Stimulated activated CD4-positive, alpha-beta T cell treated with anti-CD3 and anti-CD28 coated beads, Interleukin-2, amount 100 ng/mL, for 4 hours (primary cell): ENCODE measurements at places on chromosomes 2 and 18.

DNA sequence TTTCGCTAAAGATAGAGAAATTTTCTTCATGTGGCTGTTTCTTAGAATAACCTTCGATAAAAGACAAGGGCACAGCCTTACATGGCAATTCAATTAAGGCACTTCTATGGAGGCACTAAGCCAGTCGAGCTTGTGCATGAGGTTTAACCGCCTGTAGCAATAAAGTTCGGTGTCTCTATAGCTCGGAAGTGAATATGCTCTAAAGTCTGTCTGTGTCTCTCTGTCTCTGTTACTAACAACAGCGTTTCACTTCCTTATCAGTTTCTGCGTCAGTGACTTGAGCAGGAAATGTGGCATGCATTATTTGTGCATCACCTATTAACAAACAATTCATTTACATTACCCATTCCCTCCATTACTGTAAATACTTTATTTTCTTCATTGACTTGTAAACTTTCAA is 365.1 kb upstream of the NETO1 start:
- DNase-seq, result no peak

DNA sequence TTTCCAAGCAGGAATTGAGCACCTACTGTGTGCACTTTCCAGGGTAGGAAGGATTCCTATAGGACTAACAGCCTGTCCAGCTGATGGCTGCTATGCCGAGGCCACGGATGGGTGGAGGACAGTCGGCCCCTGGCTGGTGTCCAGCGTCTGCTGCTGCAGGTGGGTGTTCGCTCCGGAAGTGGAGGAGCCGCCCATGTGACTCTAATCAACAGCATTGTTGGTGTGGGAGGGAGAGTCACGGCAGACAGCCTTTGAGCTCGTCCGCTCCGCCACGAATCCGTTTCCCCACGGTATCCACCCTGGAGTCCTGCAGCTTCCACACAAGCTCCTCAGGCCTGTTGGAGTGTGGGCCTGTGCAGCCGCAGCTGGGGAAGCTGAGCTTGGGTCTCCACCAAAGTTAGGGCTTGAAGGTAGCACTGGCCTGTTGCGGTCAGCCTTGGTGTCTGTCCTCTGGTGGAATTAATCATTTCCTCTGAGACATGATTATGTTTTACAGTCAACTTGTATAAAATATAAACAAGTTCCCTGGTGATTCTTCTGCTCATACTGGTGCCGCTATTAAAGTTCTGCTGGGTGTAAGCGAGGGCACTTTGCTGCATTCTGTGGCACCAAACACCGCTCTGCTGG is 185.9 kb upstream of the TPO start:
- no peak for DNase-seq

DNA sequence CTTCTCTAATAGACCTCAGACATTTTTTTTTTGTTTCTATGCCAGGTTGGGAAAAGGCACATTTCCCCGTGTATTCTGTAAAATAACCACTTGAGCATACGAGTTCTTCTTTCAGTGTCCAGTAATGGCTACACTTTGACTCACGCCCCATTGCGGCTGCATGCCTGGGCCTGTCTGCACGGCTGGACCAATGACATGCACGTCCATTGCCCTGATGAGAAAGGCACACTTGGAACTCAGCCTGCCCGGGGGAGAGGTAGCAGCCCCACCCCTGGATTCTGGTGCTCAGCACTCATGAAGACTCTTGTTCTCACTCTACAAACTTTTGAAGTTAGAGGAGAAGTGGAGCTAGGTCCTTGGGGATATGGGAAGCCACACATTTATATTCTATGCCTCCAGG is 5.8 kb downstream of the PCARE start:
- DNase-seq, result no peak

DNA sequence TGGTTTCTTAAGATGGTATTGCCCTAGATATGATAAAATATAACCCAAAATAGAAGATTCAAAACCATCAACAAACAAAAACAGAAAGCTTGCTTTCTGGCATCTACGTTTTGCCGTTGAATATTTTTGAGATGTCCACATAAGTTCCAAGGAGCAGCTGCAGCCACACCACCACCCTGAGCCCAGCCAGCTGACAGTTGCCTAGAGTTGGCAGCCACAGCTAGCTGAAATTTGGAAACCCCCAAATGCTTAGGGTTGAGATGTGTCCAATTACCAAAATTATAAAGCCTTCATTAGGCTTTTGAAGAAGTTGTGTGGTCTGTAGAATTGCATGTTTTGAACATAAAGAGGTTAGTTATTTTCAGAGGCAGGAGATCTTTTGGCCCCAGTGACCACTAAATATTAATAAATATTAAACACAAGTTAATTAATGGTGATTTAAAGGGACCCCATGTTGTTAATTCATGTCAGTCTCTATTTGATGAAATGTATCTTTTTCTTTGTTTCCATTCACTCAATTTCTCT is 118.1 kb upstream of the DTNA start:
- DNase-seq, result no peak

GRCh38 chr18:11850821-11851145 is 430 bp upstream of the CHMP1B start:
- no peak for DNase-seq

DNA sequence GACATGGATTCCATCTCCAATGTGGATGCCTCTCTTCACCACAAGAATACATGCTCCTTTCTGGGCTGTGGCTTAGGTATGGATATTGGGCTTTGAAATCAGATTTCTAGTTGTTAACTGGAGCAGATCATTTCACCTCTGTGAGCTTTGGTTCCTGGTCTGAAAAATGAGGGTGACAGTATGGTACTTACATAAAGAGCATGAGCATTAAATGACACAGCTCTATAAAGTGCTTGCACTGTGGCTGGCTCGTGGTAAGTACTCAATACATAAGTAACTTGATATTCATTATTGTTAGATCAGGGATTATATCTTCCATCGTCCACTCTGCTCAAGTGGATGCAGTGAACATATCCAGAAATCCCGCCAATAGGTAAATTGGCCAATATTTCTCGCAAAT is 33.4 kb downstream of the ARHGAP25 start:
- DNase-seq, result no peak

GRCh38 chr2:226216575-226216974 is 583.0 kb downstream of the IRS1 start:
- no peak for DNase-seq

DNA sequence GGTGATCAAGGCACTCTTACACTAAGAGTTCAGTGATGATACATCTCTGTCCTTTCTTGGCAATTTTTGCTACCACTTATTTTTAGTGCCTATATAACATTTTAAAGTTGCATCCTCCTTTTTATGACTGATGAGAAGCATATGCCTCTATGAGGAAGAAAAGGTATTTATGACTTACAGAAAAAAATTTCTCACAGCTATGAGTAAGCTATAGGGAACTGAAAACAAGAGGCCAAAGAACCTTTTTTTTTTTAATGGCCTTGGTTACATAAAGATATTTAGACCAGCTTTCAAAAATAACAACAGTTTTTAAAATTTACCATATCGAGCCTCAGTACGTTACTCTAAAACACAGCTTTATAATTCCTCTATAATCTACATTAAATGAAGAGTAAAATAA is 21.3 kb downstream of the MBD5 start:
- DNase-seq, result no peak

GRCh38 chr2:69731147-69731970 is 10.6 kb upstream of the ANXA4 start:
- no peak for DNase-seq

GRCh38 chr2:99611034-99611433 is 121.2 kb upstream of the REV1 start:
- no peak for DNase-seq

- no peak for DNase-seq
These were observed 82.0 kb downstream of the PHLPP1 start for GRCh38 chr18:62797329-62797728.

DNA sequence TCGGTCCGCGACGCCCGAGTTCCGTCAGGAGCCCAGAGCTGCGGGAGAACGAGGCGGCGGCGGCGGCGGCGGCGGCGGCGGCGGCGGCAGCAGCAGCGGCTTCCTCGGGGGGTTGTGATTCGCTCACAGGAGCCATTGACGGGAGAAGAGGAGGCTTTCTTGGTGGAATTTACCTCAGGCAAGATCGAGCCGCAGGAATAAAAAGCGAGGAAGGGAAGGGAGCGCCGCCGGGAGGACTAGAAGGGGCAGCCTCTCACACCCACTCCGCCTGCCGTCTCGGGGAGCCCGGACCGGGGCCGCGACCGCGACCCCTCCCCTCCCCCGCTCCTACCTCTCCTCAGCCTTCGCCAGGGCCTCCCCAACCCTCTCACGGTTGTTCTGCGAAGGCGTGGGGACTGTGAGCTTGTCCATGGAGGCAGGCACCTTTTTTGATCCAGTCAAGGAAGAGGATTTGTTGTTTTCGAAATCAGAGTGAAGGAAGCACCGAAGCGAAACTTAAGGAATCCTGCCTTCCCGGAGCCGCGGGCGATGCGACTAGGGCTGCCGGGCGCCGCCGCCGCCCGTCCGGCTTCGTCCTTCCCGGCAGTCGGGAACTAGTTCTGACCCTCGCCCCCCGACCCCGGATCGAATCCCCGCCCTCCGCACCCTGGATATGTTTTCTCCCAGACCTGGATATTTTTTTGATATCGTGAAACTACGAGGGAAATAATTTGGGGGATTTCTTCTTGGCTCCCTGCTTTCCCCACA is 506 bp downstream of the BMPR2 start:
- peak; percentile 6 for DNase-seq

DNA sequence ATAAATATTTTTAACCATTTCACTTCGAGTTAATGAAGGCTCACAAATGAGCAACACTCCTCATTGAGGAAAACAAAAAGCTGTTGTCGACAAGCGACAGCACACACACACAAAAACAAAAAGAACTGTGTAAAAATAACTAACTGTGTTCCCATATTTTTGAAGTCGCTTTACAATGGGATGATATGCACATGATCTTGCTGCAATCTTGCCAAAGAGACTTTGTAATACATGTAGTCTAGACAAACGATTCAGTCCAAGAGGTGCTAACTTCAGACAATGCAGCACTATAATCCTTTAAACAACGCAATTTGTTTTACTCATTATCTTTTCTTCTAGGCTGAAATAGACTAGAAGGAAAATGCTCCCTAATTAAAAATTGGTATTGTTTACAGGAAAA is 7.2 kb upstream of the USP34 start:
- DNase-seq, result no peak

DNA sequence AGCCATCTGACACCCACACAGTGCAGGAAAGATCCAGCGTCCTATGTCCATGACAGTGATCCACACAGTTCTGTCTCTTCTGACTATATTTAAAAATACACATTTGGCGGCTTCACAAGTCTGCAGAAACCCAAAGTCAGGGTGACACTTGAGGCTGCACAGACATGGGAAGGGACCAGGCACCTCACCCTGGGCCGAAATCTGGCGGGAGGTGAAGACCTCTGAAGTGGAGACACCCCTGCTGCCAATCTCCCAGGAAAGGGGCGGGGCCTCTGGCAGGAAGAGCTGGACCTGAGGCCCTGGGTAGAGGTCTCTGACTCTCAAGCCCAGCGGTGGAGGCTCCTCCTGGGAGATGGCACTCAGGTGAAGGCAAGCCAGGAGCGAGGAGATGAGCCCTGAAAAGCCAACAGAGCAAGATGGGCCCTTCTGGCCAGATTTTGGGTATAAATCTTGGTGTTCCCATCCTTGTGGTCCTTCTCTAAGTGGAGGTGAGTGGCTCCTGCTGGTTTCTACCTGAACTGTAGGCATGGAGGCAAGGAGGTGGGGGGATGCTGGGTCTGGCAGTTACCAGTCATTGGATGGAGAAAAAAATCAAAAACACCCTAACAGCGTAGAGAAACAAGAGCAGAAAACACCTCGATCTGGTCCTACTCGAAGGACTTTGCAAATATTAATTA is 248.4 kb downstream of the HDAC4 start:
- no peak for DNase-seq
